ENCODE measurements at places on chromosomes 11 and 22.

GRCh38 chr22:42716221-42716620 is 4.4 kb downstream of the A4GALT start:
- DNase-seq = no peak

DNA sequence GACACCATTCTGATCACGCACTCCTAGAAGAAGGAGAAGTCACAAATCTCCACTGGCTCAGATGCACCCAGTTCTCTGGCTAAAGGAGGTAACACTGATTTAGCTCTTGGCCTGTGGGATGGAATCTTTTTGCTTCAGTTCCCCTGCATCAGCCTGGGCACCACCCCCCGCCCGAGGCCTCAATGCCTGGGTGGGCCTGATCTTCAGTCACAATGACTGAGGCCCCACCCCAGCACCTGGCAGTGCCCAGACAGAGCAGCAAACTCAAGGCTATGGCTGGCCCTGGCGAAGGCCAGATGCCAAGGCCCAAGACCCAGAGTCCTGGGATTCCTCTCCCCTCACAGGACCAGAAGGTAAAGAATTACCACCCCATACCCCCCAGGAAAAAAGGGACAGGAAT is 5.0 kb downstream of the CYB561A3 start:
- no peak for DNase-seq

GRCh38 chr11:70210051-70210501 is 7.0 kb downstream of the FADD start:
- DNase-seq = no peak

DNA sequence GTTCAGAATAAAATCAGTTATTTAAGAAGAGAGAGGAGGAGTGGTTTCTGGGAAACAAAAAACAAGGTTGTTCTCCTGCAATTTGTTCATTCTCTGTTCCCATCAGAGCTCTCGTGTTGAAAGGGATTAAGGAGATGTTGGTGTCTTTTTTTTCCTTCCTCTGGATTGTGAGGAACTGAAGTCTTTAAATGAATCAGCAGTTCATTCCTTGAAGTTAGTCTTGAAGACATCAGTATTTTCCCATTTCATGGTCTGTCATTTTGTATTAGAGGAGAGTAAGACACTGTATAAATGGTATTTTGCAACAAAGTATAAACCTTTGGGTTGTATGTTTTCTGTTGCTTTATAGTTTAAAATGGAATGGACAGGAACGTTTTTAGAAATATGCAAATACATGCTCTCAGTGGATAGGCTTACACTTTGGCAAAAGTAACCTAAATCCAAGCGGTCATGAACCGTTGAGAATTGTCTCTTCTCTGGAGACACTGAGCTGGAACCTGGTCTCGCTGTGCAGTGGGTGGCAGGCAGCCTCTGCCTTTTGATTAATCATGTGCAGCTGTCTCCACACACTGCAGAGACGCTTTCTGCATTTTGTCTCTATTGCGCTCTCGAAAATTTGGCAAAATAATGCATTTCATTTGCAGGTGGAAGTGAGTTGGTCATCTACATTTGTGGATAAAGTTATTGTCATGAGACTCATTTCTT is 33.0 kb downstream of the SAMM50 start:
- no peak for DNase-seq

DNA sequence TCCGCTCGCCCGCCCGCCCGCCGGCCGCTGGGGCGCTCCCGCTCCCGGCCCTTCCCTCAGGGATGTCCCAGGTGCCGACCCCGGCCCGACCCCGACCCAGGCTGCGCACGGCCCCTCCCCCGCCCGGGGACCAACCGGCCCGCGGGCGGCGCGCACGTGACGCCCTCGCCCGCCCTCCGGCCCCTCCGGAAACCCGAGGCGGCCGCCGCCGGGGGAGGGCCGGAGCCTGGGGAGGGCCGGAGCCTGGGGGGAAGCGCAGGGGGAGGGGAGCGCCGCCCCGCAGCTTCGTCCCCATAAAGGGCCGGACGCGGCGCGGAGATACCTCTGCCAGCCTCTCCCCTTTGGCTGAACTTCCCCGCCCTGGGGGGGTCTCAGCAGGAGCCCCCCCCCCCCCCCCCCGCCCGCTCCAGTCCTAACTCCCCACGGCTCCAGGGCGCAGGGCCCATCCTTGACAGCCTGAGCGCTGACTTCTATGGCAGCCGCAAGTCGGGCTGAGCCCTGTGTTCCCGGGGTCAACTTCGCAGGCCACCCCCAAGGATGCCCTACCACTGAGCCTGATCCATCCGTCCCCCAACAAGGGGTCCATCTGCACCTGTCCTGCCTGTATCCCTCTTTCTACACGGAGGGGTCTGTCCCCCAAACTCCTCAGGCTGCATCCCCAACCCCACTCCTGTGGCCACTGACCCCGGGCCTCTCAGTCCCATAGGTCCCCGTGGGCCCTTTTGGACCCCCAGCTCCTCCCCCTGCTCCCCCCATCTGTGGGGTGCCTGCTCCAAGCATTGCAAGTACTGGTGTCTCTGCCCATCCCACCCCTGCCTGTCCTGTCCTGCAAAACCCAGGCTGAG is at the start of gene MAPK12:
Gene MAPK12 (minus strand): TSS at position 69 of the 845 bp plus-strand sequence. CDS start 174 bp downstream, outside the sequence.
- DNase-seq = no peak

DNA sequence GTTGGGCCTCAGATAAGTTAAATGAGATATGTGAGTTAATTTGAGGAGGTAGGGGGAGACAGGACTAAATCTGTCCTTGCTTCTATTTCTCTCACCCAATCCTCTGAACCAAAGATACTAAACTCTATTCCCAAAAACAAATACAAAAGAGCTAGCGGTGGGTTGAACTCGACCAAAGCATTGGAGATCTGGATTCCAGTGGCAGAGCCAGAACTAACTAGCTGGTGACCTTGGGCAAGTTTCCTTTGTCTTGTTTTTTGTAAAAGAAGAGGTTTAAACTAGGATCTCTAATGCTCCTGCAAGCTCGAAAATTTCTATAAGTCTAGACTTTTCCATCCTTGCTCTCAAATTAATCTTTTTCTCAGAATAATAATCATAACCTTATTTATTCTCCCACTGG is 1.5 kb downstream of the ME3 start:
- no peak for DNase-seq

DNA sequence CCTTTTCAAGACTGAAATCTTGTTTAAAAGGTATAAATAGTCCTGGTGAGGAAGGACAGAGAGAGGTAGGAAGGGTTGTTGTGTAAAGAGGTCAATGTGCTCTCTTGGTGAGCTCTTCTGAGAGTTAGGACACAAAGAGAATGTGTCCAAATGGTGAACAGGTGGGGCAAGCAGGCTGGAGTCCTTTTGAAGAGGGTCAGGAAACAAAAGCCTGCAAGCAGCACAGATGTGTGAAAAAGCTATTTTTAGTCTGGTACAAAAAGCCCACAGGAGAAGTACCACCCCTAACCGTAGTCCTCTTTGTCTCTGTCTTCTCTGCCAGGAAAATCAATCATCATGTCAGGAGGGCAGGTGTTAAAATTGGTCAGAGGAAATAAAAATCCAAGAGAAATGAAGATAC is 54.4 kb upstream of the SYN3 start:
- DNase-seq = no peak

DNA sequence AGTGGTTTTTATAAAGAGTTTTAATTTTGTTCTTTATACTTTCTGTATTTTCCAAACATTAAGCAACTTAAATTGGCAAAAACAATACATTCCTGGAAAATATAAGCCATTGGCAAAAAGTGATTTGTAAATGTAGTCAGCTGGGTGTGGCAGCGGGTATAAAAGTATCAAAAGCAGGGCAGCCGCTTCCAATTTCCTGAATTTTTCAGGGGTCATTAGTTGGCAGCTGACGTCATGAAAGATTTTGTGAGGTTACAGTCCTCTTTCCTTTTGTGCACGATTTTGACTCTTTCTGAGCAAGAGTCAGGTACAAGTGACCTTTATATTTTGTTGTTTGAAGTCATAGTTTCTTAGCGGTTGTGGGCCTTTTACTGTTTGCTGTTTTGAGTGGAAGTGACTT is at the start of gene OOSP3:
Gene OOSP3 (plus strand): TSS at position 208 of the 400 bp plus-strand sequence. CDS start 27 bp downstream, at position 235.
- DNase-seq = no peak

GRCh38 chr11:71145988-71146824 is 106.2 kb downstream of the SHANK2 start:
- no peak for DNase-seq

DNA sequence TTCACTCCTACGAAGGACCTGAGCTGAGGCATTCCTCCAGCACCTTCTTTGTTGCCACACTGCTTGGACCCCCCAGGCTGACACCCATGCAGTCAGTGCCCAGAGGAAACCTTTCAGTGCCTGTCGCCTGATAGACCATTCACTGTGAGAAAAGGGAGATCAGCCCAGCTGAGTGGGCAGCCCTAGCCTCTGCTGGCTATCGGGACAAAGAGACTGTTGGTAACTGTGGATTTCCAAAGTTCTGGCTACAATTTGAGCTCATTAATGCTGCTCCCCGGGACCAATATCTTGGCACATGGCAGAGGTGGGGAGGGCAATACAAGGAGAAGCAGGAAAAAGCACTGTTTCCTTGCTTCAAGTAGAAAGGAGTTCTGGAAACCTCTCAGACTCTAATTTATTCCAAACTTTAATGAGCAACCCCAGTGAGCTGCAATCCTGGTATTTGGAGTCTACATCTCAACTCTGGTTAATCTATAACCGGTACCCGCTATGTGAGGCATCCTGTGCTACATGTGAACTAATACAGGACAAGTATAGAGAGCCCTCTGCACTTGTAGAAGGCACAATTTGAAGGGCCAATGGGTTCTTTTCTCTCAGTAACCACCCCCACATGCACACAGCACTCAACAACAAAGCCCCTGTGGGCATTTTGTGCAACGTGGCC is 200.7 kb upstream of the NCAM1 start:
- DNase-seq = no peak

DNA sequence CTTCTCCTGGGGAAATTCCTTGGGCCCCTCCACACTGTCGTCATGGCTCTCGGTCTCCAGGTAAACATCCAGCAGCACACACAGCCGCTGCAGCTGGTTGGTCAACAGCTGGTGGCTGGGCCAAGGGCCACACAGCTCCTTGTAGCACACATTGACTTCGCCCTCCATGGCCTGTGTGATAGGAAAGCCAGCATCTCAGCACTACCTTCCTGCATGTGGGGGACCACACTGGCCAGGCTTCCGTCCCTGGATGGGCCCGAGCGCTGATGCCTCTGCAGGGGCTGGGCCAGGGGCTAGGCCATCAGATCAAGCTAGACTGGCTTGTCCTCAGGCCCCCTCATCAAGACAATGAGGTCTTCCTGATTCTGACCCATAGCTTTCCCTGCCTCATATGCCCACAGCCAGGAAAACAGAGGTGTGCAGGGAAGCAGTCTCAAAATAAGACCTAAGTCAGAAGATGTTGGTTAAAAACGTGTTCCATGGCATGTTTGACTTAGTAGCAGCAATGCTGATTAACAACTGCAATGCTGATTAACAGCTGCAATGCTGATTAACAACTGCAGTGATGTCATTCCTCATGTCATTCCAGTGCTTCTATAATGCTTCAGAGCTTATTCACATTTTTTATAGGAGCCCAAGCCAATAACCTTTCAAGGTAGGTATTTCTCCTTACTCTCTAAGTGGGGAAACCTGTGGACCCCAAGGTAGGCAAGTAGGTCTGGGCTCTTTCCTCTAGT is 31.3 kb downstream of the NEFH start:
- DNase-seq = no peak

- no peak for DNase-seq
Observed at GRCh38 chr11:65634905-65635731, 2.8 kb upstream of the SIPA1 start.

- DNase-seq = no peak
Observed at GRCh38 chr11:97615546-97615945, 1225.7 kb downstream of the JRKL start.

GRCh38 chr11:58006940-58007339 is 16.7 kb upstream of the OR9Q1 start:
- DNase-seq = no peak

DNA sequence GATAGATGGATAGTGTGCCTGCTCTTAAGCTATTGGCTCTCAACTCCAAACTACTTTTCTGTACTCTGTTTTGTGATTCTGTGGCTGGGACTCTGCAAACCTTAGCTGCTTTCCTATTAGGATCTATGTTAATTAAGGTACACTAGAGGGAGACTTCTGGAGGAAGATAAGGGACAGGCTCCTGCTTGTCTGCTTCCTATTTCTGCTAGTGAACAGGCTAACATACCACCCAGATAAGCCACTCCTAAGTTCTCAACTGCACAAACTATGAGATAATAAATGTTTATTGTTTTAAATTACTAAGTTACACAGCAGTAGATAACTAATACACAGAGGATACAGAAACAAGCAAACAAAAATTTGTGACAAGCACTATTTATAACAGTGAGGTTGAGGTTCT is 10.2 kb upstream of the NXPE2 start:
- no peak for DNase-seq

DNA sequence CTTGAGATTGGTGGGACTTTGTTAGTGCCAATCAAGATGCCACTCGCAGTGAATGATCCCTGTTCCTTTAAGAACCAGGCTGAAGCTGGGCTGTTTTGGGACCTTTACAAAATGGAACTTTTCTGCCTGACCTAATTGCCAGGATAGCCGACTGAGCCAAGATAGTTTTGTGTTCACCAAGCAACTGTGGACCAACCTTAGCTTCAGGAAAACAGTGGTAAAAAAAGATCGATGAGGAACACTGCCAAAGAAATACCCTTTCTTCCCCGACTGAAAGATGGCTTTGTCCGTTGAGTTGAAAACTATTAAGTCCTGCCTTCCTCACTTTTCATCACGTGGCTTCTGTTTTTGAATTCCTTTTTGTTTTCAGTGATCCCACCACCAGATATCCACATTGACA is 157.9 kb upstream of the SORL1-AS1 start:
- no peak for DNase-seq

GRCh38 chr11:2846470-2846869 is 39.1 kb downstream of the CDKN1C start:
- DNase-seq = no peak

- no peak for DNase-seq
Observed at GRCh38 chr11:33703234-33703633, 2.6 kb upstream of the C11orf91 start.

DNA sequence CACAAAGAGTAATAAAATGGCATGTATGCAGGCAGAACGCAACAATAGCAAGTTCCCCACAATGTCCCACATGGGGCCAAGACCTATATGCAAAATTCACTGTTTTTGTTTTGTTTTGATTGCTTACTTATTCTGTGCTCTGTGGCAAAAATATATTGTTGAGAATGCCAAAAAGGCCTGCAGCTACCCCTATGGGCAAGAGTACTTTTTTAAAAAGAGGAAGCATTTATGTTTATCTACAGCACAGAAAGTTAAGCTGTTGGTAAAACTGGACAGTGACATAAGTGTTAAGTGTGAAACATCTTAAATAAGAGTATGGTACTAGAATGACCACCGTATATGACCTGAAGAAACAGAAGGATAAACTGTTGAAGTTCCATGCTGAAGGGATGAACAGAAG is 301.9 kb upstream of the ZC3H12C start:
- no peak for DNase-seq

GRCh38 chr11:69297787-69298266 is 3.9 kb downstream of the MYEOV start:
- no peak for DNase-seq

DNA sequence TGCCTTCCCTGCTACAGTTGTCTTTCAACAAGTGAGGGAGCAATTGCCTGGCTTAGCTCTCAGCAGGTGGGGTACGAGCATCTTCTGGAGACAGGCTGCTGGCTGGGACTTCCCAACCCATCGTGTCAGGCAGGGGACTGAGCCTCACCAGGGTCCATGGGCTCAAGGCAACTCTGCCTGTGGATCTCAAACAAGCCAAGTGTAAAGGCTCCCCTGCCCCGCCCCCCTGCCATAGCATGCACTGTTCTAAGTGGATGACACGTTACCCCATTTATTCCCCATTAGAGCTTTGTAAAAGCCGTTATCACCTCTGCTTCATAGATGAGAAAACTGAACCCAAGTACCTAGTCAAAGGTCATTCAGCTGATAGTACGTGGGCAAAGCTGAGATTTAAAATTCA is 222.9 kb downstream of the NTM start:
- DNase-seq = no peak
